HCEC 1CT (cell line): ENCODE measurements at places on chromosomes 13 and 19.

- no peak for DNase-seq
Measured at GRCh38 chr19:46739290-46739771, 6.5 kb upstream of the FKRP start.

DNA sequence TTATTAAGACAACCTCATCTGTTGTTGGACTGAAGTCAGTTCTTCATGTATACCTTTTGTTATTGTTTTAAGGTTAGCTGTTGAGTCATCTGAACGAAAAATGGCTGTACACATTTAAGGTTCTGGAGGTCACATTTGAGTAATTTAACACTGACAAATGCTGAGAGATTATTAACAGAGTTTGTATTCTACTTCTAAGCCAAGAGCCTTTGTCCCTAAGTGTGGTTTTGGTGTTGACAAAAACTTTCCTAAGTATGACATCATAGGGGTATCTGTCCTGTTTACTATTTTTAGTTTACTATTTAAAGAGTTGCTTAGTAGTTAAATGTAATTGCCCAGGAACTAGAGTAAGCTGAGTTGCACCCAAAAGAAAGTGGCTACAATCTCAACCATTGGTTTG lies 71.9 kb downstream of the CDK8 start:
- DNase-seq: peak; percentile 11

GRCh38 chr13:75186379-75186778 lies 295.6 kb downstream of the TBC1D4 start:
- no peak for DNase-seq

DNA sequence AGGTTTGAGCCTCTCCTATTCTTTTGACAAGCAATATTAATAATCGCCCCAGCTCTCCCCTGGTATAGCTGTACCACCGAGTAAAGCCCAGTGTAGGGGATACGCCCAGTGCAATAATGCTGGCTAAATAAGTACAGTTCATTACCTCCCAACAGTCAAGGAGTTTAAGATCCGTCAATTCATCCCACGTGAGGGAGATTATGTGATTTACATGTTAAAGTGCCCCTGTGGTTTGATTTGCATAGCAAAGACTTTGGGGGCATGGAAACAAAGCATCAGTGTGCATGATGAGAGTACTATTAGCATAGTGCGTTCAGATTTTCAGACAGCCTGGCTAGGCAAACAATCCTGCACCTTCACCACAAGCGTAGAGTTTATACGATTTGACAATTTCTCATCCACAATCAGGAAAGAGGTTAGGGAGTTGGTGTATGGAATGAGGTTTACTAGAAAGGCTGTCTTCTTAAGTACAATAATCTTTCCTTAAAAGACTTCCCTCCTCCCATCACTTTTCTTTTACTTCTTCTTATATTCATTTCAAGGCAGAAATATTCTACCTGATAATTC lies 754.0 kb downstream of the DIAPH3 start:
- no peak for DNase-seq

GRCh38 chr19:46954993-46955812 lies 64.4 kb upstream of the NPAS1 start:
- DNase-seq: peak; percentile 56

DNA sequence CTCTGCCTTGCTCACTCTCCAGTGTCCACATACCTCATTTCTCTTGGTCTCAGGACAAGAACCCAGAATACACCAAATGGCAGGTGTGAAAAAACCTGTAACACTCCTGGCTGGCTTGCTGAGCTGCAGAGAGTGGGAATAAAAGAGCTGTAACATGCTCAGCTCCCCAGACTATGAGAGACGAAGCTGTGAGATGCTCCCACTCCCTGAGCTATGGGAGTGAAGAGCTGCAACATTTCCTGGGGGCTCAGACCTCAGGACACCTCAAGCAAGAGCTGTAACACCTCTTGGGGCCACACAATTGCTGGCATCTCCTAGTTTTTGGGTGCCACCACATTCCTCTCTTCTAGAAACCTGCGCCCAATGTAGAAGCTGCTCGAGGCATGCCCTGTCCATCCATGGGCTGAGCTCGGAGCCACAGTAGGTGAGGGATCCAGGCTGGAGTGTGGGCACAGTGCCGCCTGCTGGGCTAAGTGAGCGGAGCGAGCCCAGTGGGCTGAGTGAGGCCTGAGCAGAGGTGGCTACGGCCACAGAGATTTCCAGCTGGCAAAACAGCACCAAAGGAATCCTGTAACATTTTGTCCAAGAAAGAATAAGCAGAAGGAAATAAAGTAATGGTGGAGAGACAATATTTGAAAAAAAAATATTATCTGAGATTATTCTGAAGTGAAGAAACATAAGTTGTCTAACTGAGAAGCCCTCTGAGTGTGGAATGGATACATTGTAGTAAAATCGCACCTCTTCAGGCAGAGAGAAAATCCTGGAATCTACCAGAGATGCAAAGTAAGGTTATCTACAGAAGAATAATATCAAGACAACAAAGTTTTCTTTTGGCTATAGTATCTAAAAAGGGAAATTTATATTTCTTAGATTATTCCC lies 186.2 kb upstream of the PCDH9 start:
- peak; percentile 52 for DNase-seq

DNA sequence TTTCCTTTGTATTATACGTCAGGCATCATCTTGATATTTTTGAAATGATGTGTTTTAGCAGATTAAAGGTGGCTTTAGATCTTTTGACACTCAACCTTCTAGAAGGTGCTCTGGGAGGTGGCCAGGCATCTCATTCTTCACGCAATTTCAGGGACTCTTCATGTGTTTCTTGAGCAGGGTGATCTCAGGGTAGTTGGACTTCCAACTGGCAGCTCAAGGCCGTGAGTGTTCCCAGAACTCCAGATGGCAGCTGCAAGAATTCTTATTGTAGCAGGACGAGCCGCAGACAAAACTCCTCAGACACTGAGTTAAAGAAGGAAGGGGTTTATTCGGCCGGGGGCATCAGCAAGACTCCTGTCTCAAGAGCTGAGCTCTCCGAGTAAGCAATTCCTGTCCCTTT lies 82.5 kb upstream of the UBAC2 start:
- DNase-seq: no peak

- DNase-seq: no peak
Measured at GRCh38 chr13:49248622-49249002, 887 bp downstream of the CDADC1 start.

GRCh38 chr13:70394031-70394548 lies 285.8 kb upstream of the KLHL1 start:
- no peak for DNase-seq

DNA sequence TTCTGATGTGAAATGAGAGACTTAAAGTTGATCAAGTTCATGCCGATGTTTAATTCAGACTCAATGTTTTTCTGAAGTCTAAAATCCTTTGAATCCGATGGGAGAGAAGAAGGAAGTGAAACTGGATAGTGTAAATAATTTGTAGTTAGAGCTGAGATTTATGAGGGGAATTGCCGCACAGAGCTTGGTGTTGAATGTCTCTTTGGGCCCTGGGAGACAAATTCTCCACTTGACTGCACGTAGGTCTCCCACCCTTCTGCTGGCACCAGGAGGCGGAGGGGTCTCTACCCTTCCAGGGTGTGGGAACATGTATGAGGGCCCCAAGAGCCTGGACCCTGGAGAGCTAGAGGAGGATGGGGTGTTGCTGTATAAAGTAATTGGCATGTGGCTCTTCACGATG lies 140.8 kb upstream of the SERP2 start:
- no peak for DNase-seq

DNA sequence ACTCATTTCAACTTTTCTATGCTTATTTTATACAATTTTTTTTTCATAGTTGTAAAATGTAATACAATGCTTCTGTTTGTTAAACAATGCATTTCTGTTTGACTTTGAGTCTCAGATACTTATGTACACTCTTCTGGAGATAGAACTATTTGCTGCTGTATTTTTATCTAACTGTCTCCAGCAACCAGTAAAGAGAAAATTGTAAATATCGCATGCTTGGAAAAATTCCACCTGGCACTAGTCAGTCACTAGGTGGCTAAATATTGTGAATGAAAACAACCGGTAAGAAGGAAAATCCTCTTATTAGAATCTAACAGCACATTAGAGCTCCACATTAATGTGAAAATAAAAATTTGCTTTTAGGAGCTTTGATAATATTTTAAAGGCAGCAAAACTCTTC lies 876.5 kb downstream of the PCDH9 start:
- DNase-seq: no peak

DNA sequence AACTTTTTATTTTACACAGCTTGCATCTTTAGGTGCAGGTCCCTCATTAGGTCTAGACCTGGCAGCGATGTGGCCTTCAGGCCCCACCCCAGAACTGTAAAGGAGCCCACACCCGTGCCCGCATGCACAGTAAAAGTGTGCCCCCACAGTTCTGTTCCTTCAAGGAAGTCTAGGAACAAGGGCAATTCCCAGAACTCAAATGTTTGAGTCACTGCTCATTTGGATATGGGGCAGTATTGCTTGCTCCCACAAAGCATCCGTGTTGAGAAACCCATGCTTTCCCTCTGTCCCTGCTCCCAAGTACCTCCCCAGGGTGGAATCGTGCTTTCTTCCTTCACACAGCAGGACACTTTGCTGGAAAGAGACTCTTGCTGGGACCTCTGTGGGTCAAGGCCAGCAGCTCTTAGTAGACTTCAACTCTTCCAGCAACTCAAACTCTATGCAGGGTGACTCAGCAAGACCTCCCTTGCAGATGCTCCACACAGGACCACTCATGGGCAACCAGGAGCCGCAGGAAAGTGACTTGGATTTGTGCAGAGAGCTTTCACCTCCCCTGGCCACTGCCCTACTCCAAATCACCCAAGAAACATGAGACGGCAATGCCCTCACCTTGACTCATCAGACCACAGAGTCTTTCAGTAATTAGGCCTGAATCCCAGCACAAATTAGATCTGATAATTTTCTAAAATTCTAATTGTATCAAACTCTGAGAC lies 12.3 kb downstream of the SLC7A1 start:
- peak; percentile 65 for DNase-seq

- no peak for DNase-seq
Measured at GRCh38 chr13:50131920-50132903, 117.0 kb downstream of the KCNRG start.
